ENCODE measurements at places on chromosomes 11 and 22.

DNA sequence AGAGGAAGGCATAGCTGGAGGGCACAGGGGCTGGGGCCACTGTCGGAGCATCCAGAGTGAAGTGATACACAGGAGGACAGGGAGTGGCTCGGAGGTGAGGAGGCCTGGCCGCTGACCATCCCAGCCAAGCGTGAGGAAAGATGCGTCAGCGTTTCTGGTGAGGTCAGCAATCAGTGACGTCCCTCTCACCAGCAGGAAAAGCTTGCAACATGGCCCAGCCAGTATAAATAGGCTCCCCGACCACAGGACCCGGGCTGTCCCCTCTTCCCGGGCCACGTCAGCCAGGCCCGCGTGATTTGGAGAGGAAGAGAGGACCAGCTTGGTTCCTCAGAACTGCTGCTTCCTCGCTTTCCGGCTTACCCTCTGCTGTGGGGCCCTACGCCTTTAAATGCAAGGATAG, 4.2 kb upstream of the OSM start:
- no peak for DNase-seq

GRCh38 chr11:86119077-86119476, 50.2 kb upstream of the PICALM start:
- no peak for DNase-seq

DNA sequence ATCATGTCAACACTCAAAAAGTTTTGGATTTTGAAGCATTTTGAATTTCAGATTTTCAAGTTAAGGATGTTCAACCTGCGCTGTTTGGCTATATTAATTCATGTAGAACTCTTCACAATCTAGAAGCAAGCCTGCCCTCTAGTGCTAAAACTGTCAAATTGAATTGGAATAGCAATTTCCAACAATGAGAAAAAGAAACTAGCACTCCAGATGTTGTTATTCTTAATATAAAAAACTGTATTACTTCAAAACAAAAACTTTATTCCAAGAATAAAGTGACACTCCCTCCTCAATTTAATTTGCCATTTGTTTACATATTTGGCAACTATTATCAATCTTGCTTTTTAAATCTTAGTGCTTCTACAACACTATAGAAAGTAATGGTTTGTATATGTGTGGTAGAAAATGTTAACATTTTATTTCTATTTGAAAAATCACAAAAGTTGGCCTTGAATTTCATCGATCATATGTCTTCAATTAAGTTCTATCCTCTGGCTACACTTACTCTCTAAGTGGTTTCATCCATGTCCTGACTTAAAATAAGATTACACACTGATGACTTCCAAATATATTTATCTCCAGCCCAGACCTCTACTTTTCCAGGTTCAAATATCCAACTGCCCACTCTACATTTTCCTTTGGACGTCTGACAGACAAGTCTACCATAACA, 36.6 kb downstream of the DCUN1D5 start:
- DNase-seq, result no peak

DNA sequence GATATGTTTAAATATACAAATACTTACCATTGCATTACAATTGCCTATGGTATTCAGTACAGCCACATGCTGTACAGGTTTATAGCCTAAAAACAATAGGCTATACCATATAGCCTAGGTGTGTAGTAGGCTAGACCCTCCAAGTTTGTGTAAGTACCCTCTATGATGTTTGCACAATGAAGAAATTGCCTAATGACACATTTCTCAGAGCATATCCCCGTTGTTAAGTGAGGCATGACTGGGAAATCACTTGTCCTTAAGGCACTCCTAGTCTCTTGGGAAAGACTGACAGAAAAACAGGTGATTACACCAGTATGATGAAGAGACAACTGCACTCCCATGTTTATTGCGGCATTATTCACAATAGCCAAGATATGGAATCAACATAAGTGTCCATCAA, 187.2 kb downstream of the SPON1 start:
- DNase-seq, result no peak

GRCh38 chr22:42437488-42438292, 5.5 kb upstream of the NFAM1 start:
- DNase-seq, result no peak

- DNase-seq, result no peak
Measured at GRCh38 chr11:63023222-63023814, 7.7 kb upstream of the SLC22A8 start.

GRCh38 chr22:46810856-46811786, 48.7 kb downstream of the TBC1D22A start:
- DNase-seq, result no peak

DNA sequence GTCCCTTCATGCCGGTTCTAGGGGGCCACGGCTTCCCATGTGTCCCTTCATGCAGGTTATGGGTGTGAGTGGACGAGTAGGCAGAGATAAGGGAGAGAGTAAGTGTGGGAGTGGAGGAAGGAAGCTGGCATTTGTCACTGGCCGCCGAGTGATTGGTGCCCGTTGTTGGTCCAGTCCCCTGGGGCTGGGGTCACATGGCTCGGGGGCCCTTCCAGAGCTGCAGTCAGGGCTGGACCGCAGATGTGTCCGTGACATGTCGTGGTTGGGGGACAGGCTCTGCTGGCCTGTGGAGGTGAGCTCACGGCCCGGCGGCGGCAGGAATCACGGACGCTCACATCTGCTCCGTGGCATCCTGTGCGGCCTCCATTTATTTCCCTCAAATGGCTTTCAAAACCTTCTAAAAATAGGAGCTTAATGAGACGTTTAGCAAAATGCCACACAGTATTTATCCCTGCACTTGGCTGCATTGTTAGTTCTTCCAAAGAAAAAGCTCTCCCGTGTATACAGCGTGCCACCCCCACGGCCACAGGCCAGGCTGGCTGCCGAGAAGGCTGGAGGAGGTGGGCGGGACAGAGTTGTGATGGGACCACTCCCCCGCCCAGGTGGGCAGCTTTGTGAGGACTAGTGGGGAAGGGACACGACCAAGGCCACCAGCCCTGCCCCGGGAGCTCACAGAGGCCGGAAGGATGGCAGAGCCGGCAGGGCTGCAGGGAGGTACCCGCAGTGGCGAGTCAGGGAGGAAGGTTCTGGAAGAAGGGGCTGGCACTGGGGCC, 386.7 kb downstream of the TBC1D22A start:
- no peak for DNase-seq

DNA sequence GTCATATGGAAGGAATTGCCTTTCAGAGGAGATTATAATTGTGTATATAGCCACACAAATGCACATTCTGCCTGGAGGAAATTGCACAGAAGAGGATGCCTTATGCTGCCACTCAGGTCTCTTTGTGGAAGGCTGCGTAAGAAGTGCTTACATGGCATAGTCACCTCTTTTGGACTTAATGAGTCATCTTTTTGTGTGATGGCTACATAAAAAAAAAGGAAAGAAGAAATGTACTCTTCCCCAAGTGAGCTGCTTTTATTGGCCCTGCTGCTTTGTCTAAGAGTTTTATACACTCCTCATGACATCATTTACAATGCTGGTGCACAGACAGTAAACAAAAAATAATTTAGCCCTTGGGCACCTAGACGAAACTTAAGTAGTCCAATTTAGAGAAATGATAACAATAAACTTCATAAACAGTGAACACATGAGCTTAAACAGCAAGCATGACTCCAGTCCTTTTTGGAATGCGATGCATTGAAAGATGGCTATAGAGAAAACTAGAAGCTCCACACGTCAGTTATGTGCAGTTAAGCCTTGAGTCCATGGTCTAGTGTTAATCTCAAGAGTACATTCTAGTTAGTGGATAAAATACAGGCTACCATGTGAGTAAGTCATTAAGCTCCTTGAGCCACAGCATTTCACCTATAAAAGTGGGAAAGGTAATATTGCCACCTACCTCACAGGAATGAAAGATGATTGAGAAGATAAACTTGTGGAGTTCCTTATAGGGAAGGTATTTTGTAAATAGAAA, 12.0 kb downstream of the CSTPP1 start:
- DNase-seq, result no peak

- DNase-seq, result peak; percentile 24
Measured at GRCh38 chr22:19943082-19944026, 1.7 kb upstream of the TXNRD2 start.

GRCh38 chr11:14981507-14981906, 9.4 kb upstream of the CALCA start:
- no peak for DNase-seq

- DNase-seq, result no peak
Measured at GRCh38 chr11:114031967-114032320, 27.6 kb upstream of the ZBTB16 start.

GRCh38 chr11:121086866-121087265, 14.2 kb upstream of the TECTA start:
- no peak for DNase-seq
